ENCODE measurements at places on chromosomes 13 and 19.

DNA sequence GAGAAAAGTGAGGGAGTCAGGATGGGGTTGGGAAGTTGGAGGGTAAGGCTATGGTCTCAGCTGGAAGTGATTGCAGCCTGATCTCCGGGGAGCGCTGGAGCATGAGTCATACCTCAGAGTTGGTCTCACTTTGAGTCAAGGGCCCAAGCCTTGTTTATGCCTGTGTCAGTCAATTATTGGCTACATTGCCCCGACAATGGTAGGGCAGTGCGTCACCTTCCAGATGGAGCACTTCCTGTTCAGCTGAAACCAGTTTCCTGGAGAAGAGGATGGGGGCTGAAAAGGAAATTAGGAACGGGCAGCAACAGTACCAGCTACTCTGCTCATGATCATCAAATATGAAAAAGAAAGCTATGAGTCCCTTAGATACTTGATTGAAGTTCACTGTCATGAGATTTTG is 60.4 kb downstream of the ADGRE1 start:
- peak; percentile 69 for DNase-seq

DNA sequence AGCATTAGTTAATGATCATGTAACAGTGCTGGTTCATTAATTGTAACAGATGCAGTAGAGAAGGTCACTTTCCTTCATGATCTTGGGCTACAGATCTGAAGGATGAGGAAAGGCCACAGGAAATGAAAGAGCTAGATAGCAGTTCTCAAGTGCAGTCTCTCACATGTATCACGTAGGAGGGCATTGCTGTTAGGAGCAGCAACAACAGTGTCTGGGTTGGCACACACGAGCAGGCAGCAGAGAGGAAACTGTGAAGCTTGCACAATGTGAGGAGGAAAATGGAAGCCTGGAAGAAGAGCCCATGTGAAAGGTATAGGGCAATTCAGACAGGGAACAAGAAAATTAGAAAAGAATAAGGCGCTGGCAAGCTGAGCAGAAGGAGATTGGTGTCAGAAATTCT is 1741.5 kb downstream of the PCDH9 start:
- no peak for DNase-seq

DNA sequence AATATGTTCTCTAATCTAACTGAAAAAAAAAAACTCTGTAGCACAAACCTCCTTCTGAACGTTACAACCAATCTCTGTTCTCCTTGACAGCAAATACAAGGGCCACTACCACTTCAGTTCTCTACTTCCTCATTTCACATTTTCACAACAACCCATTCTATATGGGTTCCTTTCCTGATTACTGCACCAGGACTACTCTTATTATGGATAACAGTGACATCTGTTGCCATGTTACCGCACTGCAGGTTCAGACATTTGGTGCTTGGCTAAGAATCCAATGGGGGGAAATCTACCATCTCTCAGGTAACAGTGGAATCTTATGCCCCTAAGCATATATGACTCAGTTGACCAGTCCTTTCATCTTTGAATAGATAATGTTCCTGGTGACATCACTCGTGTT is 11.6 kb upstream of the FPR3 start:
- DNase-seq = peak; percentile 84

- no peak for DNase-seq
These were observed 8.9 kb downstream of the GRTP1 start for GRCh38 chr13:113354831-113355610.

- DNase-seq = peak; percentile 82
These were observed 22.1 kb upstream of the POMP start for GRCh38 chr13:28636677-28637317.

- no peak for DNase-seq
These were observed 26.2 kb downstream of the RAP2A start for GRCh38 chr13:97460004-97460775.

DNA sequence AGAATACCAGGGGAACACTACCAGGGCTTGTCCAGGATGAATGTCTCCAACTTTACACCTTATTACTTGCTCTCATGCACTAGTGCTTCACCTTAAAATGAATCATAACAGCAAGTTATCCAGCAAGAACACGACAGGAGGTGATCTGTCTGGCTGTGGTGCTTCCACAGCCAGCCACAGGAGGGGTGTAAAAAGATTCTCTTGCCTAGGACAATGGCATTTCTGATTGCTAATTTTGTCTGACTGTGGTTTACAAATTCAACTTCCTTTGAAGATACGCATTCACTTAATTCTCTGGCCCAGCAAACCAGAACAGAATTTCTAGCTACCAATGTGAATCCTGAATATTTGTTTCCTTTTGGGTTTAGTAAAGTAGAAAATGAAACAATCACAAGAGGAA is 23.1 kb upstream of the COG3 start:
- DNase-seq = peak; percentile 34

DNA sequence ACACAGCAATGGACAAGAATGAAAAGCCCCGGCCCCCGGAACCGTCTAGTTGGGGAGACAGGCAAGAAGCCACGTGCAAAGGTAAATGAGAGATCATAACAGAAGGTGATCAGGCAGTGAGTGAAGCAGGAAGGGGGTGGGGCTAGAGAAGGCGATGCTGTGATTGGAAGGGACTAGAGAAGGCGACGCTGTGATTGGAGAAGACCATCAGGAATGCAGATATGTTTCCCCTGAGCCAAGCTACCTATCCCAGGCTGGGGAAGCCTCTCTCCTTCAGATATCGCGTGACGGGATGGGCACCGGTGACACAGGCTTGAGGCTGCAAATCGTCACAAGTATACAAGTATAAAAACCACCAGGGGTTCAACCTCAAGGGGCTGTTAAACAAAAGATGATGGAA is 21.8 kb downstream of the DCAF15 start:
- DNase-seq = no peak

- no peak for DNase-seq
These were observed 154.7 kb upstream of the ARGLU1 start for GRCh38 chr13:106722620-106723019.

- no peak for DNase-seq
These were observed 26.9 kb downstream of the SCGB2B2 start for GRCh38 chr19:34649886-34650543.

GRCh38 chr19:2607712-2608601 is 94.5 kb downstream of the GNG7 start:
- DNase-seq = no peak

DNA sequence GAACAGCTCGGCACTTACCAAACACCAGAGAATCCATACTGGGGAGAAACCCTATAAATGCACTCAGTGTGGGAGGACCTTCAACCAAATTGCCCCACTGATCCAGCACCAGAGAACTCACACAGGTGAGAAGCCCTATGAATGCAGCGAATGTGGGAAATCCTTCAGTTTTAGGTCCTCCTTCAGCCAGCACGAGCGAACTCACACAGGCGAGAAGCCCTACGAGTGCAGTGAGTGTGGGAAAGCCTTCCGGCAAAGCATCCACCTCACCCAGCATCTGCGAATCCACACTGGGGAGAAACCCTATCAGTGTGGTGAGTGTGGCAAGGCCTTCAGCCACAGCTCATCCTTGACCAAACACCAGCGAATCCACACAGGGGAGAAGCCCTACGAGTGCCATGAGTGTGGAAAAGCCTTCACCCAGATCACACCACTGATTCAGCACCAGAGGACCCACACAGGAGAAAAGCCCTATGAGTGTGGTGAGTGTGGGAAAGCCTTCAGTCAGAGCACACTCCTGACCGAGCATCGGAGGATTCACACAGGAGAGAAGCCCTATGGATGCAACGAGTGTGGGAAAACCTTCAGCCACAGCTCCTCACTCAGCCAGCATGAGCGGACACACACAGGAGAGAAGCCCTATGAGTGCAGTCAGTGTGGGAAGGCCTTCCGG is 8.3 kb downstream of the ZNF135 start:
- no peak for DNase-seq

DNA sequence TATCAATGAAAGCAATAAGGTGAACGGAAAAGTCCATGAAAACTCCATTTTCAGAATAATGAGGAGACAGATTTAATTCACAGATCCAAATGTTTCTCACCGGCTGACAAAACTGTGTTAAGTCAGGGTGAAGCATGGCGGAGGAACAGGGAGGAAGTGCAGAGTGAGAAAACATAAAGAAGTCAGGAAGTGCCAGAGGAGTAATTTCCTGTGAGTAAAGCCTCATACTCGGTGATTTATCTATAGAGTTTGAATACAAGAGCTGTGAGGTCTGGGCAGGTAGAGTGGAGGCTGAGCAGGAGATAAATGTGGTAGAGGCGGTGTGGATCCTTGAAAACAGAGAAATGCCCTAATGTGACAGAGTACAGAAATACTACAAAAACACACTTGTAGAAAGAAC is 11.4 kb downstream of the CARD8 start:
- peak; percentile 51 for DNase-seq

DNA sequence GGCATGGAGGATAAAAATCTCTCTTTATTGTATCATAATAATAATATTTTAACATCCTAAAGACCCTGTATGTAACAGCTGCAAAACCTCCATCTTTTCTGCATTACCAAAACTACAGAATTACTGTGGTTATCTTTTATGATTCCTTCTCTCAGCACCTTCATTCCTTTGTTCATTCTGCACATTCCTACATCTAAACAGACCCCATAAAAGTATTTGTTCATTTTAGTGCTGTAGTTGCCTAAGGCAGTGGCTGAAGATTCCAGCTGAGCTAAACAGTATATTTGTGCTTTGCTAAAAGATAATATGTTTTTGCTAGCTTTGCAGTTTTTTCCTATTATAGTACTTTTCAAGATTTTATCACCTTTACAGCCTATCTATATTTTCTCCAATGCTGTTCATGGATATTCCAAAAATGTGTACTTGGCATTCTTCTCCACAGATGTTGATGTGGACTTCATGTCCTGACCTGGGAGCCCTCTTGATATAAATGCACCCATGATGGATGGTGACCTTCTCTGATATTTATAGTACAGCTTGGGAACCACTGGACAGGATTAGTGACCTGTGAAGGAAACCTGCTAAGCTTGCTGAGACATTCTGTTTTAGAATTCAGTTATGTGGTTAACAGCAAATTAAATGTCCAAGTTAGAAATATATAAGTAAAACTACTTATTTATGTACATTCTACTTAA is 2832.9 kb upstream of the PCDH20 start:
- no peak for DNase-seq

DNA sequence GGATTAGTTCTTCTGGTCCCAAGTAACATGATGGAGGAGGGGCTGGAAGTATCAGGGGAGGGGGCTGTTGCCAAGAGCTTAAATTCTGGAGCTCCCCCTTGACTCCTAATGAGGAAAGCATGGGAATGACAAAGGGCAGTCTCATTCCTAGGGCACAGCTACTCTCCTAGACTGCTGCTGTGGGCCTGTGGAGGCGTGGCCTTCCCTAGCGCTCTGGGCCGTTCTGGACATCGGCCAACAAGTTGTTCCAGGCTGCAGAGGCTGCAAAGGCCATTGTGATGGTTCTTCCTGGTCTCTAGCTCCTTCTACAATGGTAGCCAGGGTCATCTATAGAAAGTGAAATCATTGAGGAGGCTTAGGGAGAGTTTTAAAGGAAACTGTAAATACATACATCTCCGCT is 916.6 kb downstream of the DIAPH3 start:
- DNase-seq = no peak

- no peak for DNase-seq
These were observed 958 bp upstream of the OBI1 start for GRCh38 chr13:78659732-78660494.

- no peak for DNase-seq
These were observed 7.5 kb downstream of the IL4I1 start for GRCh38 chr19:49889038-49889686.
